HuH-7.5 (cell line): ENCODE measurements at places on chromosomes 6 and 20.

DNA sequence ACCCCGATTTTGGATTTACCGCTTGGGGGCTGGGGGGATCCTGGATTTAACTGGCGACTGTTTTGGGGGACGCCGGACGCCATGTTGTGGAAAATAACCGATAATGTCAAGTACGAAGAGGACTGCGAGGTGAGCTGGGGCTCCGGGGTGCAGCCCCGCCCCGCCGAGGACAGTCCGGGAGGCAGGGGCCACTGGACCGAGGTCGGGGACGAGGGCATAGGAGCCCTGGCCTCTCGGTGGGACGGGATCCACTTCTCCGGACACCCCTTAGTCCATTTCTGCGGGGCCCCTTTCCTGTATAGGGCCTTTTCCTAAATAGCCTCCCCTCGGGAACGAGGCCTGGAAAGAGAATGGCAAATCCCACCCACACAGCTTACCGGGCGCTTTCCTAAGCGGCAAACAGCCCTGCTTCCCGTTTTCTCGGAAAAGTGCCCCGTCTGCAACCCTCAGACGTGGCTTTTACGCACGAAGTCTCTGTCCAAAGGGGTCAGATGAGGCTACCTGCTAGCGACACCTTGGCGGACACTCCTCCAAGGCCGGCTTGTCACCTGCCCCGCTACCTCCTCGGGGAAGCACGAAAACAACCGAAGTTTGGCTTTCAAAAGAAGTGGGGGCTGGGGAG, 469 bp downstream of the TFAP2C start:
- no peak for DNase-seq

GRCh38 chr6:140001005-140001404, 626.6 kb upstream of the CITED2 start:
- DNase-seq = no peak

DNA sequence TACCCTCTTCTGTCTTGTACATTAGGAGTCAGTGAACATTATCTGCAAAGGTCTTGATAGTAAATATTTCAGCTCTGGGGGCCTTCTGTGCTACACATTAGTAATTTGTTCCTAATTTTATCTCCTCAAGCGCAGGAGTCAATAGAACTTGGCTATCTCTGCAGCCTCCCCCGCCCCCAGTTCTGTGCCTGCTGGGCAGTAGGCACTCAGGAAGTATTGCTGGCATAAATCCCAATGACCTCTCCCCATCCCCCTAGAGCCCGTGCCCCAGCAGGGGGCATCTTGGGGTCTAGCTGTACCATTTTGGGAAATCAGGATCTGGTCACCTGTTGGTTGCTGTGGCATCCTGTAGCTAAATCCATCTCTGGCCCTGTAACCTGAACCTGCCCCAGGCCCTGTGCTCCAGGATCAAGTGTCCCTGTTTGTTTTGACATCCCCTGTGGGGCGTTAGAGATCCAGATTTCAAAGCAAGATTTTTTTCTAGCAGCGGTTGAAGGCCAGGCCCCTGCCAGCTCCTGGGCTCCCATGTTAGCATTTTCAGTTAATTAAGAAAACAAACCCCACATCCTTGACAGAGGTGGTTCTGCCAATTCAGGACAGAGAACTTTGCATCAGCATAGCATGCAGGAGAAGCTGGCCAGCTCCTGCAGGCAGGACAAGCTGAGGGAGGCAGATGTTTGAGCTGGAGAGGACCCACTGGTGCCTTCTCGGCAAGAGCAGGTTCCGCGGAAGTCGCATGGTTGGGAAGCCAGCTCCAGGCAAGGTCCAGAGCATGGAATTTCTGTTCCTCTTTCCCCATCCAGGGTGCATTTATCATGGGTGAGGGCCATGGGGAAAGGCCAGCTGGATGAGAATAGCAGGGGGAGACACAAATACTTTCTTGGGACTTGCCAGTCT, 32.1 kb downstream of the DAAM2 start:
- no peak for DNase-seq

DNA sequence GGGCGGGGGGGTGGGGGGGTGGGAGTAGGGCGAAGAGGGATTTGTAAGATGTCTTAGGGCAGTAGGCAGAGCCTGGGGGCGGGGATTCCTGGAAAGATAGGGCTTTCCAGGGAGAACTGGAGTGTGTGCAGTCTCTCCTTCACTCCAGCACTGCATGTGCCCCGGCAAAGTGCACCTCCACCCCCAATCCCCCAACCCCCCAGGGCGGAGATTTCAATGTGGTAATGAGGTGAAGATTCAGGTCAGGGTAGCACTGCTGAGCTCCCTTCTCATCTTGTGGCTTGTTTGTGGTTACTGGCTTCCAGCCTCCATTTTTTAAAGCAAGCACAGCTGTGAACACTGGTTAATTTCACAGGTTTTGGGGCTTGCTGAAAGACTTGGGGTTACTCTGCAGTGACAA, 5.9 kb downstream of the TMEM239 start:
- no peak for DNase-seq

GRCh38 chr6:11323666-11324452, 91.4 kb upstream of the NEDD9 start:
- DNase-seq = no peak

GRCh38 chr6:140201787-140202458, 827.5 kb upstream of the CITED2 start:
- DNase-seq = no peak

DNA sequence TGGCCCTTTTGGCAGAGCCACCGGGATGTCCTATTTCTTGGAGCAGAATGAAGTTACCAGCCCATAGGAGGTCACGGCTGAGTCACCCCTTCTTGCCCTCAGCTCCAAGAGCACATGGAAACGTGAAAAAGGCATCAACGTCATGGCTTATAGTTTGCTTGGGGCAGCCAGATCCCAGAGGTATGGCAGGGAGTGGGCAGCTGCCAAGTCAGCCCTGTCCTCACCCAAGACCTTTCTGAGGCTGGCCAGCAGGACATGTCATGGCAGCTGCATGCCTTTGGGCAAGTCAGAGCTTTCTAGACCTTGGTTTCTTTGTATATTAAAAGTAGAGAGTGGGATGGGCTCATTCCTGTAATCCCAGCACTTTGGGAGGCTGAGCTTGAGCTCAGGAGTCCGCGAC, 8.2 kb upstream of the MDFI start:
- DNase-seq = no peak

DNA sequence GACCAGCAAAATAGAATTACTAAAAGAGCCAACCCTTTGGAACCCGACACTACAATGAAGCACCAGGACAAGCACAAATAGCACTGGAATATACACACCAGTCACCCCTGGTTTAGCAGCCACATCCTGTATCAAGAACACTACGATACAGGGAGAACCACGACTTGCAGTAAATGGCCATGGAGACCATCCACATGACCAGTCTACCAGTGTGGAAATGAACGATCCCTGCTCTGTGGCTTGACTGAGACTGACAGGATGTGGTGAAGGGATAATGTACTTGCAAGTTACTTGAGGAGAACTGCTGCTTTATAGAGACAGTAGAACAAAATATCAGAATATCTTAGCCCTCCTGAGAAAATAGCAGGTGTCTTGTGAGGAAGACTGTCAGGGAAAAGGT, 169.6 kb downstream of the COL9A1 start:
- DNase-seq = no peak

DNA sequence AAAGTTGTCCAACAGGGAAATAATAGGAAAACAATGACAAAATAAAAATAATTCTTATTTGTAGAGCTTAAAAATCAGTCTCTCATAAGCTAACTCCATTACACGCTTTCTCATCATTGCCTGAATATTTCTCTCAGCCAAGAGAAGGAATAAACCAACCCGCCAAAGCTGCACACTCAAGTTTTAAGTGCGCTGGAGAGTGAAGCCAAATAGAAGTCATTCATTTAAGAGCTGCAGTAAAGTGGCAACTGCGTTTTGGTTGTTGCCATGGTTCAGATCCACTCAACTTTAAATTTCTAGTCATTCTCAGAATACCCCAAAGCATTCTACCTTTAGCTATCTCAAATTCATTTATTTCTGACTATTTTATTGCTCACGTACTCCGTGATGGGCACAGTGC, 230.7 kb downstream of the CBLN4 start:
- DNase-seq = no peak

GRCh38 chr6:156791320-156791850, 14.2 kb downstream of the ARID1B start:
- DNase-seq = no peak

- no peak for DNase-seq
These were observed 155.8 kb downstream of the EYA4 start for GRCh38 chr6:133396984-133397348.

GRCh38 chr6:108598305-108598863, 37.7 kb downstream of the FOXO3 start:
- no peak for DNase-seq

DNA sequence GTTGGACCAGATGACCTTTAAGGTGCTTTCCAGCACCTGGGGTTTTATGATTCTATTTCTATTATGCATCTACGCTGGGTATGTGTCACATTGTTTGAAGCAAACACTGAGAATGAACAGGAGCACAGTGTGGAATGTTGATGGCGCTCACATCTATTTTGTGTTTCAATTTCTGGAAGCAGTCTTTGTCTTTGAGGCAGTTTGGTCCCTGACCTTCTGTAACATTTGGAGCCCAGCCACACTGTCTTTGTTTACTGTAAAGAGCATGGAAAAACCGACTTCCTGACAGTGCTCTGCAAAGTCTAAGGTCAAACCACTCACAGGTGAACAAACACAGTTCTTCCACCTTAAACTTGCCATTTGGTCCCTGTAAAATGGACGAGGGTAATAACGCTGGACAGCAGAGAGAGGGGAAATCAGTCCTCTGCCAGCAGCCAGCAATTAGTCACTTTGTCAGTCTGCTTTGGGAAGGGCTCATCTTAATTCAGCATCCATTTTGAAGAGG, 155.5 kb downstream of the PRL start:
- no peak for DNase-seq

DNA sequence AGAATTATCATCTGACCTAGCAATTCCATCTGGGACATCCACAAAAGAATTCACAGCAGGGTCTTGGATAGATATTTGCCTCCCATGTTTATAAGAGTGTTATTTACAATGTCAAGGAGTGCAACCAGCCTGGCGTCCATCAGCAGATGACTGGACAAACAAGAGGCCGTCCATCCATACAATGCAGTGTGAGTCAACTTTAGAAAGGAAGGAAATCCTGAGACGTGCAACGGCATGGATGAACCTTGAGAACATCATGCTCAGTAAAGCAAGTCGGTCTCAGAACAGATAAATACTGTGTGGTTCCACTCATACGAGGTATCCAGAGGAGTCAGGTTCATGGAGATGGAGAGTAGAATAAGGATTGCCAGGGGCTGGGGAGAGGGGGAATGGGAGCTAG, 46.4 kb downstream of the FOXF2 start:
- no peak for DNase-seq

- DNase-seq = no peak
These were observed 131.9 kb downstream of the GJA10 start for GRCh38 chr6:90026216-90026615.

GRCh38 chr6:13184089-13184468, 144.3 kb downstream of the TBC1D7 start:
- DNase-seq = no peak

- DNase-seq = no peak
These were observed 33.9 kb downstream of the FOXO3 start for GRCh38 chr6:108594640-108595039.

GRCh38 chr6:87242311-87242710, 80.1 kb upstream of the SMIM8 start:
- DNase-seq = no peak

DNA sequence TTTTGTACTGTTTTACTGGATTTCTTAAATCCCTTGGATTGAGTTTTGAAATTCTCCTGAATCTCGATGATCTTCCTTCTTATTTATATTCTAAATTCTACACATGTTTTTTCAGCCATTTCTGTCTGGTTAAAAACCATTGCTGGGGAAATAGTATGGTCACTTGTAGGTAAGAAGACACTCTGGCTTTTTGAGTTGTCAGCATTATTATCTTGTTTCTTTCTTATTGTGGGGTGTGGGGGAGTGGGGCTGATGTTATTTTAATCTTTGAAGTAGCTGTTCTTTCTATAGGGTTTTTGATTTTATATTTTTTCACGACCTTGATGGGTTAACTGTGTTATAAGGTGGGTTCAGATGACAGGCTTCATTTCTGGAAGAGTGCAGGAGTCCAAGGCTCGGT, 37.4 kb upstream of the ADGRB3 start:
- no peak for DNase-seq

GRCh38 chr20:58659841-58660240, 8.8 kb downstream of the STX16 start:
- no peak for DNase-seq

- DNase-seq = no peak
These were observed 30.4 kb downstream of the IBTK start for GRCh38 chr6:82217018-82217586.

DNA sequence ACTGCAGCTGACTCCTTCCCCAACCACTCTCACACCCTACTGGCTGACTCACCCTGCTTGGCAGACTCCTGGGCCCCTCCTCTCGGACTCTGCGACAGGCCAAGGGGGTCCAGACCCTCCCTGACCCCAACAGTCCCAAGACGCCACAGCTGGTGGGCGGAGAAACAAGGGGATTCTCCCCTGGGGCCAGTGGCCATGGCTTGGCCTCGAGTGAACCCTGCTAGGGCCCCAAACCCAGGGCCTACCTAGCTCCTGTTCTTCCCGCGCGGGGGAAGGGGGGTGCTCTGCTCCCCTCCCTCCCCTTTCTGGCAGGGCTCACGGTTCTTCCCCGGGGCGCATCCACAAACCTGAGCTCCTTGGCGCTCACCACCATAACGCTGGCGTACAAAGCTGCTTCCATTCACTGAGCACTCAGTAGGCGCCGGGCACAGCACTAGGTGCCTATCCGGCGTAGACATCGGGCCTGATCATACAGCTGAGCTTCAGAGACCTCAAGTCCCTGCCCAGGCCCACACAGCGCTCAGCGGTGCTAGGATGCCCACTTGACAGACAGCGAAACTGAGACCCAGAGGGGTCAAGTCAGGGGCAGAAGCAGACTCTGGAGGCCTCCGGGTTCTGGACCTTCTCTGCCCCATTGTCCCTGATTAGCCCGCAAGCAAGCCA, 597 bp downstream of the ADA start:
- no peak for DNase-seq

GRCh38 chr6:2517401-2517800, 233.3 kb downstream of the MYLK4 start:
- DNase-seq = no peak

GRCh38 chr6:161436106-161436876, 162.4 kb upstream of the AGPAT4 start:
- DNase-seq = no peak

GRCh38 chr20:58401162-58401561, 12.1 kb downstream of the VAPB start:
- no peak for DNase-seq
